Thoracic aorta (tissue), 2 donors: ENCODE measurements at places on chromosomes 12 and 14.

GRCh38 chr14:106129274-106129673, 602.9 kb downstream of the TMEM121 start:
- no peaks in the 10 kb centered on the region for H3K36me3 ChIP-seq
- no peaks in the 10 kb centered on the region for H3K4me1 ChIP-seq
- DNase-seq, result no peak
- H3K27ac ChIP-seq, result no peak overlapping the region

- peak overlapping the region; percentile 29 for H3K4me3 ChIP-seq
- H3K36me3 ChIP-seq, result no peaks in the 10 kb centered on the region
- no peak for DNase-seq
- H3K27me3 ChIP-seq, result no peaks in the 10 kb centered on the region
- H3K4me1 ChIP-seq, result peaks cover 89% of the 10 kb centered on the region
- H3K27ac ChIP-seq, result peak overlapping the region; percentile 14
These were observed 134.3 kb downstream of the MED13L start for GRCh38 chr12:116142936-116143898.

GRCh38 chr12:131437706-131438492, 273.0 kb upstream of the SFSWAP start:
- H3K4me3 ChIP-seq, result no peak overlapping the region
- H3K27ac ChIP-seq, result no peak overlapping the region

DNA sequence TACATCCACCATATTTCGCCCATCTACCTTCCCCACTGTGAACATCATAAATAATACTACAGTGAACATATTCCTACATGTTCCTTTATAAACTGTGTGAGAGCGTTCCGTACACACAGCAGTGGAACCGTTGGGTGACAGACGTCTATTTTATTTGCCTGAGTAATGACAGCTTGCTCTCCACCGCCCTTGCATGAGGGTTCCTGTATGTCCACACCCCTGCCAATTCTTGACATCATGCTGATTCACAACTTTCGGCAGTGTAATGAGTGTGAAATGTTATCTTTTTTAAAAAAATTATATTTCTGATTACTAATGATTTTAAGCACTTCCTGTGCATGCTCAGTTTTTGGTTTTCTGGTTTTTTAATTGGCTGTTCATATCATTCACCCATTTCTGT, 4.3 kb upstream of the RAD52 start:
- no peaks in the 10 kb centered on the region for H3K36me3 ChIP-seq
- H3K4me3 ChIP-seq, result no peak overlapping the region
- no peaks in the 10 kb centered on the region for H3K27me3 ChIP-seq

DNA sequence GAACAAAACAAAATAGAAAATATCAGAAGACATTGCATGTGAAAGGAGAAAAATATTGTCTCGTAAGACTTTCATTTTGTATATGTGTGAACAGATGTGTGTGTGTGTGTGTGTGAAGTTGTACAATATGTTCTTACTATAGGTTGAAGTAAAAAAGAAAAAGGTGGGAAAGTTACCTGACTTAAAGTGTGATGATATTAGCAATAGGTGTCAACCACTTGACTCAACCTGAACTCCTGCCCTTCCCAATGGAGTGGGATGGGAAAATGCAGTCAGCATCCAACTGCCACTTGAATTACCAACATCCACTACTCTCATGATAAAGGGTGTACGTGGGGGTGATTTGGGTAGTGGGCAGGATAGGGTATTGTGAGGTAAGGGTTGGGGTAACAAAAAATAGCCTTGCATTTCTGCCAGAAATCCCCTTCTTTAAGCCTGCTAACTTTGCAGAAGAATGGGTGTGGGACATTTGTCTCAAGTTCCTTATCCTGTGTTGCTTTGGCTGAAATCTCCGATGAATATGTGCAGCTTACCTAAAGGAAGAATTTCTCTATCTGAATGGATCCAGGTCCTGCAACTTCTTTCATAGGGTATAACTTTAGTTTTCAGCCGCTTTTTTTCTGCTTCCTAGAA, 181.6 kb downstream of the CHST11 start:
- H3K4me1 ChIP-seq, result peaks cover 5% of the 10 kb centered on the region
- no peaks in the 10 kb centered on the region for H3K36me3 ChIP-seq
- no peak for DNase-seq
- H3K4me3 ChIP-seq, result no peak overlapping the region
- H3K27ac ChIP-seq, result no peak overlapping the region

DNA sequence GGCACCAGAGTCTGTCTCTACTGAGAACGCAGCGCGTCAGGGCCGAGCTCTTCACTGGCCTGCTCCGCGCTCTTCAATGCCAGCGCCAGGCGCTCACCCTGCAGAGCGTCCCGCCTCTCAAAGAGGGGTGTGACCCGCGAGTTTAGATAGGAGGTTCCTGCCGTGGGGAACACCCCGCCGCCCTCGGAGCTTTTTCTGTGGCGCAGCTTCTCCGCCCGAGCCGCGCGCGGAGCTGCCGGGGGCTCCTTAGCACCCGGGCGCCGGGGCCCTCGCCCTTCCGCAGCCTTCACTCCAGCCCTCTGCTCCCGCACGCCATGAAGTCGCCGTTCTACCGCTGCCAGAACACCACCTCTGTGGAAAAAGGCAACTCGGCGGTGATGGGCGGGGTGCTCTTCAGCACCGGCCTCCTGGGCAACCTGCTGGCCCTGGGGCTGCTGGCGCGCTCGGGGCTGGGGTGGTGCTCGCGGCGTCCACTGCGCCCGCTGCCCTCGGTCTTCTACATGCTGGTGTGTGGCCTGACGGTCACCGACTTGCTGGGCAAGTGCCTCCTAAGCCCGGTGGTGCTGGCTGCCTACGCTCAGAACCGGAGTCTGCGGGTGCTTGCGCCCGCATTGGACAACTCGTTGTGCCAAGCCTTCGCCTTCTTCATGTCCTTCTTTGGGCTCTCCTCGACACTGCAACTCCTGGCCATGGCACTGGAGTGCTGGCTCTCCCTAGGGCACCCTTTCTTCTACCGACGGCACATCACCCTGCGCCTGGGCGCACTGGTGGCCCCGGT, at the start of gene PTGDR:
PTGDR (plus strand) TSS at position 198 of the 778 bp plus-strand sequence; CDS start at position 315, 117 bp downstream.
- no peaks in the 10 kb centered on the region for H3K36me3 ChIP-seq
- no peak within 1 kb of the TSS for H3K27ac ChIP-seq
- peak within 1 kb of the TSS; percentile 65 for H3K4me3 ChIP-seq
- H3K4me1 ChIP-seq, result no peaks in the 10 kb centered on the region

- H3K27ac ChIP-seq, result no peak overlapping the region
- H3K4me1 ChIP-seq, result peaks cover 3% of the 10 kb centered on the region
- no peaks in the 10 kb centered on the region for H3K27me3 ChIP-seq
- no peak overlapping the region for H3K4me3 ChIP-seq
These were observed 39.8 kb downstream of the NIN start for GRCh38 chr14:50791201-50791600.

DNA sequence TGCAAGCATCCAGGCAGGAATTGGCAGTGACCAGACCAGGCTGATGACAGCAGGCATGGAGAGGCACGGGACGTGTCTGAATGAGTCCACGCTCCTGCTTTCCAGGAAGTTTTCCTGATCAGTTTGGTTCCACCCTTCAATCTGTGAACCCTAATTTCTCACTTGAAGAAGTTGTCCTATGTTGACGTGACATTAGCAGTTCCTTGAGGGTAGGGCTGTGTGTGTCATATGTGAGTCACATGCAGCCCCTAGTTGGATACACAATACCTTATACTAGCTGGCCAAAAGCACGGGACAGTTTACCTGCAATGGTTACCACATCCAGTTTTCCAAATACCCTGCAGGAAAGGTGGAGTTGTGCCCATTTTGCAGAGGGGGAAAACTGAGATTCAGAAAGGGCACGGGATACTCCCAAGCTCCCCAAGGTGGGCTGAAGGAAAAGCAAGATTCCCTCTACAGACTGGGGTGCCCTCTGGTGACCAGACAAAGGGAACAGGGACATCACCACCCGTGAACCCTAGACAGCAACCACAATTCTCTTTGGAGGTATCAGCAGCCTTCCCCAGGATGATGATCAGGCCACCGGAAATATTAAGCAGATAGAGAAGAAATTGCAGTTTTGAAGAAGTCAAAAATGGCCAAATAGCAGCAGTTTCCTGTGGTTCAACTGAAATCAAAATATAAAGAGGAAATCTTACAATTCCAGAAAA, 194.5 kb downstream of the PHETA1 start:
- H3K4me3 ChIP-seq, result no peak overlapping the region
- no peak overlapping the region for H3K27ac ChIP-seq
- no peaks in the 10 kb centered on the region for H3K4me1 ChIP-seq
- no peaks in the 10 kb centered on the region for H3K27me3 ChIP-seq

DNA sequence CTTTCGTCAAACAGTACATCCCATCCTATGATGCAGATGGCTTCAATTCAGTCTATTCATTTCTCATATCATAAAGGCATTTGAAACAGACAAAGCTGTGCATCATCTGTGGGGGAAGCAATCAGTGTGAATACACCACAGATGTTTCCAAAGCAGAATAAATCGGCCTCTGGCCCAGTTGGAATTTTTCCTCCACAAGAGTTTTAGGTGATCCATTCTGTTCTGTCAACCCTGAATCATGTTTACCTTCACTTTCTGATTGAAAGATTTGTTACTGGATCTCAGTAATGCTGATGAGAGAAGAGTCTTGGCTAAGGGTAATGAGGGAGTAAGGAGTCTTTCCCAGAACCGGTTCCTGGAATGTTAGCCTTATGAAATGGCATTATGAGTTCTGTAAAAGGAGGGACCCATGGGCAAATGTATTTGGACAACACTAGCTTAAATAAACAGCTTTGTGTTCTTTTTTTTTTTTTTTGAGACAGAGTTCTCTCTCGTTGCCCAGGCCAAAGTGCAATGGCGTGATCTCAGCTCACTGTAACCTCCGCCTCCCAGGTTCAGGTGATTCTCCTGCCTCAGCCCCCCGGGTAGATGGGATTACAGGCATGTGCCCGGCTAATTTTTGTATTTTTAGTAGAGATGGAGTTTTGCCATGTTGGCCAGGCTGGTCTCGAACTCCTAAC, 62.5 kb downstream of the TPH2 start:
- no peaks in the 10 kb centered on the region for H3K27me3 ChIP-seq
- H3K36me3 ChIP-seq, result no peaks in the 10 kb centered on the region
- no peaks in the 10 kb centered on the region for H3K4me1 ChIP-seq
- H3K4me3 ChIP-seq, result no peak overlapping the region
- no peak for DNase-seq

GRCh38 chr14:53792909-53793308, 163.7 kb downstream of the BMP4 start:
- no peak overlapping the region for H3K4me3 ChIP-seq
- H3K4me1 ChIP-seq, result no peaks in the 10 kb centered on the region
- H3K27me3 ChIP-seq, result no peaks in the 10 kb centered on the region

DNA sequence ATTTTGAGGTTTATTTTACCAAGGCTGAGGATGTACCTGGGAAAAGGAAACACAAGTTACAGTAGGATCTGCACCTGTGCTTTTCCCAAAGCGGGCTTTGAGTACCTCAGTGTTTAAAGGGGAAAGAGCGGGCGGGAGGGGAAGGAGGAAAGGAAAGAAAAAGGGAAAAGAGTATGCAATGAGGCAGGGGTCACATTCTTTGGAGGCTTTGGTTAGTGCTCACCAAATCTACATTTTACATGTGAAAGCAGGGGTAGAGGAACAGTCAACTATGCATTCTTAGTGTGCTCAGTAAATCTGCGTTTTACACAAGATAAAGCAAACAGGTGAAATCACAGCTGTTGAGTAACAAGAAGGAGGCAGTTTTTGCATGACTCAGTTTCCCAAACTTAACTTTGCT, 242.2 kb downstream of the TMEM132C start:
- H3K36me3 ChIP-seq, result no peaks in the 10 kb centered on the region
- H3K27ac ChIP-seq, result no peak overlapping the region
- DNase-seq, result no peak
- no peaks in the 10 kb centered on the region for H3K27me3 ChIP-seq
- H3K4me1 ChIP-seq, result no peaks in the 10 kb centered on the region

DNA sequence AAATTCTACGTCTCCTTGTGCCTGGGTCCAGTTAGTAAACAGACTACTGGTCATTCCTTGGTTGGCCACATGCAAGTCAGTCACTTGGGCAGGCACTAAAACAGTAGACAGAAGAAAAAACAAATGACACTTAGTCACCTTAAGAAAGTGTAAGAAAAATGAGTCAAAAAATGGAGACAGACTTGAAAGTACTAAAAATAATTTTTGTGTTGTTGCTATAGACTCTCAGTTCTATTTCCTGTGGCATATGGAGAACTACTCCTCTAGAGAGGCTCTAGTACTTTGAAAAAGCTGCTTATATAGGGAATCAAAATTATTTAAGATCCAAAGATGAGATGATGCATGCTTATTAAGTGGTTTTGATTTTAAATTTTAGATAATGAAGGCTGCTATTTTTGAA, 56.0 kb downstream of the PTPRB start:
- no peaks in the 10 kb centered on the region for H3K36me3 ChIP-seq
- no peaks in the 10 kb centered on the region for H3K4me1 ChIP-seq
- no peak for DNase-seq
- no peak overlapping the region for H3K4me3 ChIP-seq
- H3K27ac ChIP-seq, result no peak overlapping the region
- H3K27me3 ChIP-seq, result no peaks in the 10 kb centered on the region

DNA sequence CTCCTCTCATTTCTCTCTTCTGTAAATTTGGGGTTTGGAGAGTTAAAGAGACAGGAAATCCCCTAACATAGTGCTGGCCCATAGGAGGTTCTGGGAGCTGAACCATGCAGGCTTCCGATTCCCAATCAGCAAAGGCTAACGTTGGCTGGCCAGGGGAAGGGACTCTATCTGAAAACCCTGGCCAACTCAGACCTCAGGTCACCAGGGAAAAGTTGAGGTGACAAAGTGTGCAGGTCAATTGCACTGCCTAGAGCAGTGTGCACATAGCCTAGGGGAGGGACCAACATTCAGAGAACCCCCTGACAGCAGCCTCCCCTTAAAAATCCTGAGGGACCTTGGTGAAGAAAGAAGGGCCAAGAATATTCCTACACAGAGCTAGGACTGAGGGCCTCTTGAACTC, 38.9 kb downstream of the TTC7B start:
- no peak overlapping the region for H3K4me3 ChIP-seq

DNA sequence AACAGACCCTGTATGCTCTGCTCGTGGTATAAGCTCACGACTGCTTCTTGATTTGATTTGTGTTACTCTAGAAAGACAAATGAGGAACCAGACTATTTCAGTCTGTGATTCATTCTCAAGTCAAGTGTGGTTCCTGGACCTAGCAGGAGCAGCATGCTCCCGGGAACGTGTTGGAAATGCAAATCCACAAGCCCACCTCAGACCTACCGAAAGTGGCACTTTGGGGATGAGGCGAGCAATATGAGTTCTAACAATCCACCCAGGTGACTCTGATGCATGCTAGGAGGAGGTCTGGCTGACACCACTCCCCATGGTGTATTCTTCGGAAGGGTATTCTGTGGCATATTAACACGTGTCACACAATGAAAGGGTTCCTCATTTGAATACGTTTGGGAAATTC, 59.5 kb upstream of the TMX1 start:
- no peak overlapping the region for H3K4me3 ChIP-seq
- no peak overlapping the region for H3K27ac ChIP-seq
- no peaks in the 10 kb centered on the region for H3K27me3 ChIP-seq

- no peaks in the 10 kb centered on the region for H3K4me1 ChIP-seq
- H3K27me3 ChIP-seq, result no peaks in the 10 kb centered on the region
- H3K27ac ChIP-seq, result no peak overlapping the region
- H3K36me3 ChIP-seq, result no peaks in the 10 kb centered on the region
- DNase-seq, result no peak
- no peak overlapping the region for H3K4me3 ChIP-seq
These were observed 156.3 kb upstream of the TMCC3 start for GRCh38 chr12:94806617-94807016.

- no peak overlapping the region for H3K27ac ChIP-seq
- H3K4me3 ChIP-seq, result no peak overlapping the region
- H3K36me3 ChIP-seq, result no peaks in the 10 kb centered on the region
- DNase-seq, result no peak
These were observed 187.5 kb downstream of the PCNX1 start for GRCh38 chr14:71094722-71095121.
